ENCODE measurements at places on chromosomes 12 and 14.

GRCh38 chr14:37237094-37237493, 39.4 kb downstream of the MIPOL1 start:
- DNase-seq, result no peak

GRCh38 chr14:64474698-64475097, 9.4 kb downstream of the AKAP5 start:
- no peak for DNase-seq

- no peak for DNase-seq
Measured at GRCh38 chr14:100587763-100588411, 670 bp upstream of the BEGAIN start.

- no peak for DNase-seq
Measured at GRCh38 chr12:52558781-52559445, 6.0 kb upstream of the KRT71 start.

- DNase-seq, result peak; percentile 19
Measured at GRCh38 chr14:74804219-74804825, 41.2 kb downstream of the YLPM1 start.

Measured in amniotic stem cell (primary cell).